ENCODE measurements at places on chromosomes 7 and 10.
A peak's percentile ranks its signal among the peaks of the same experiment; 100 is the strongest.

- no peak for DNase-seq
These were observed 22.8 kb downstream of the RGR start for GRCh38 chr10:84267503-84268126.

GRCh38 chr10:16663444-16663843 is 141.8 kb upstream of the C1QL3 start:
- DNase-seq: no peak

DNA sequence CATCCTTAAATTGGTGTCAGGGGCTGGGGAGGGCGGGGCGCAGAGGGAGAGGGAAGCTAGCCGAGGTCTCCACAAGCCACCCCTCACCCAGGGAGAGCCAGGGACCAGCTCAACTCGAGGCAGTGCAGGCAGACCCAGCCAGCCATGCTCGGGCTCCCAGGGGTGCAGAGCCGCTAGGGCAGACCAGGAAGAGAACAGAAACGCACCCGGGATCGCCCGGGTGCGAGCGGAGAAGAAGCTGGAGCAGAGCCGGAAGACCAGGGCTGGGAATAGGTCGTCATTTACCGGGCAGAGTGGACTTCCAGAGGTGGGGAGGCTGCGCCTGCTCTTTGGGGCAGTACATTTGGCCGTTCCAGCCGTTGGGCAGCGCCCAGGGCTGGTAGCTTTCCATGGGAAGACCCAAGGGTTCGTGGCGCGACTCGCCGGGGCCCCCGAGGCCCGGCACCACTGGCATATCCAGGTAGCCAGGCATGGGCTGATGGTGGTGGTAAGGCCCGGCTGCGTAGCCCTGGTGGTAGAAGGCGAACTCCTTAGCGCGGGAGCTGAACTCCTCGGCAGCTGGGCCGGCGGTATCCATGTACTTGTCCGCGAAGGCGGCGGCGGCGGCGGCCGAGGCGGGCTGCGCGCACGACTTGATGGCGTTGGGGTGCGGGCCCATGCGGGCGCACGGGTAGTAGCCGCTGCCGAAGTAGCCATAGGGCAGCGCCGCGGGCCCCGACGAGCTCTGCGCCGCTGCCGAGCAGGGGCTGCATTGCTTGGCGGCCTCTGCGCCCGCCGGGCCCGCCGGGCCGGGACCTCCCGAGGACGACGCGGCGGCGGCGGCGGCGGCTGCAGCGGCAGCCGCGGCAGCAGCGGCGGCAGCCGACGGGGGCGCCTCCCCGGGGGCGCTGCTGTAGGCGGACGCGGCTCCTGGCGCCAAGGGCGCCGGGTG is 755 bp downstream of the HOXA13 start:
- DNase-seq: no peak

- DNase-seq: no peak
These were observed 45.8 kb downstream of the SUFU start for GRCh38 chr10:102549549-102549948.

DNA sequence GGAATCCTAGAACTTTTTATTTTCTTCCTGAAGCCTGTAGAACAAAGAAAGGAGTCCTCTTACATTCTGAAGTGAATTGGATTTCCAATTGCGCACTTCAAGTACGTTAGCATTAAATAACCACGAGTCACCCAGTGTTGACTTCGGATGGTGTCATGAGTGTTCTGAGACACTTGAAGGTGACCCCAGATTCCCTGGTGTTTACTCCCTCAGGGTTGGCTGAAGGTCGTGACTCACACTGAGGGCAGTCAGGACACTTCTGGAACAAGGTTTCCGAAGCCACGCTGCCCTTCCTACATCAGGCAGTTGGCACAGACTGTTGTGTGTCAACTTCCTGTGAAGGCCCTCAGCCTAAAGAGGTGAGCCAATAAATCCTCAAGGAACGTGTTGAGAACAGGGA is 186.6 kb upstream of the CELF2 start:
- DNase-seq: no peak

- DNase-seq: no peak
These were observed 114.5 kb upstream of the CAV2 start for GRCh38 chr7:116384936-116385635.

- DNase-seq: no peak
These were observed 36.3 kb downstream of the GARS1 start for GRCh38 chr7:30630986-30631385.

DNA sequence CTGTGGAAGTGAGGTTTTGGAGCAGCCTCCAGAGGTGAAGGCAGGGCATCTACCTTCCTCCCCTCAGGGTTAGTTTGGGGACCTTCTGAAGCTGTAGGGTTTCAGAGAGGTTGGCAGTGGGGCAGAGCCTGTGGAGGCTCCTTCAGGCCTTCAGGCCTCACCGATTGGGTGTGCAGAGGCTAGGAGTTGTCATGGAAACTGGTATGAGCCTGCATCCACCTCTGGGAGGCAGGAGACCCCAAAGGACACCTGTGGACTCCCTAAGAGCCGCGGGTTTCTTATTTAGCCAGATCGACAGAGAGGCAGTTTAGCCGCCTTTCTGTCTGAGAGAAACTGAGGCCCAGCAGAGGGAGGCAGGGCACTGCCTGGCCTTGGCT is 2.0 kb downstream of the LZTS2 start:
- no peak for DNase-seq

DNA sequence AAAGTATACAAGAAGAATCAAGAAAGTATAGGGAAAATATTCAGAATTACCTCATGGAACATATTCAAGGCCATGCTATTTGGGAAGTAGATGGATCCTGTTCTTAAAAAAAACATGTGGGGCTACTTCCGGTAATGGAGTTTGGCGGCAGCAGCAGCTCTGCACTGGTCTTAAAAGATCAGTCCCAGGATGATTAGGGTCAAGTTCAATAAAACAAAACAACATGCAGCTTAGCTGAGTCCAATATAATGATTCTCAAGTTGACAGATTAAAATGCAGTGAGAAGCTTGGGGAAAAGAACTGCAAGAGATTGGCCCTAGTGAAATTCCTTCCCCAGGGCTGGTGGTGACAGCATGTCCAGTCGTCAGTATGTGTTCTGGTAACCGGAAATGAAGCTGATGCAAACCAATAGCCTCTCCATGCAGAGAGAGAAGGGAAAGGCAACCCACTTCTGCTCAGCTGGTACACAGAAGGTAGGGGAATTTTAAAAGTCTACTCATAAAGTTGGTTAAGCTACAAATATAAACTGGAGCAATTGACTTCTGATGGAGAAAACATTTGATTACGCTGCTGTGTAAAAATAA is 305.1 kb upstream of the IMMP2L start:
- DNase-seq: no peak

DNA sequence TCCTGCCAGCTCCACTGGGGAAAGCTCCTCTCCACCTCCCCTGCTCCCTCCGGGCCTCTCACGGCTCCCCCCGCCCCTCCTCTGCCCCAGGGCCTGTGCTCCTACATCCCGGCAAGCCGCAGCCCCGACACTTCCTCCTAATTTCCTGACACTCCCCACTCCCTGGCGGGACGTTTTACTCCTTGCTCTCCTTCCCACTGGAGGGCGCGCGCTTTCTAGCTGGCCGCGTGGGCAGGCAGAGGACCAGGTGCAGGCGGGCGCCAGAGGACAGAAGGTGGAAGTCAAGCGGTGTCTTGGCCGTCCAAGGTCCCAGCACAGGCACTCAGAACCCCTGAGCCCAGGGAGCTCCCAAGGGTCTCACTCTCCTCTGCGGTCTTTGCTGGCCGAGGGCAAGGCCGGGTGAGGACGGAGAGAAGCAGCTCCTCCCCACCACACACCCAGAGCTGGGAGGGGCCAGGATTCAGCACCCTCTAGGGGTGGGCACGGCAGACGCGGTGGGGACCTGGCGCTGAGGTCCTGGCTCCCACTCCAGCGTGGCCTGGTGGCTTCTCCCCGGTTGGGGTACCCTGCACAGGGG is 19.1 kb downstream of the ADAM8 start:
- DNase-seq: no peak

DNA sequence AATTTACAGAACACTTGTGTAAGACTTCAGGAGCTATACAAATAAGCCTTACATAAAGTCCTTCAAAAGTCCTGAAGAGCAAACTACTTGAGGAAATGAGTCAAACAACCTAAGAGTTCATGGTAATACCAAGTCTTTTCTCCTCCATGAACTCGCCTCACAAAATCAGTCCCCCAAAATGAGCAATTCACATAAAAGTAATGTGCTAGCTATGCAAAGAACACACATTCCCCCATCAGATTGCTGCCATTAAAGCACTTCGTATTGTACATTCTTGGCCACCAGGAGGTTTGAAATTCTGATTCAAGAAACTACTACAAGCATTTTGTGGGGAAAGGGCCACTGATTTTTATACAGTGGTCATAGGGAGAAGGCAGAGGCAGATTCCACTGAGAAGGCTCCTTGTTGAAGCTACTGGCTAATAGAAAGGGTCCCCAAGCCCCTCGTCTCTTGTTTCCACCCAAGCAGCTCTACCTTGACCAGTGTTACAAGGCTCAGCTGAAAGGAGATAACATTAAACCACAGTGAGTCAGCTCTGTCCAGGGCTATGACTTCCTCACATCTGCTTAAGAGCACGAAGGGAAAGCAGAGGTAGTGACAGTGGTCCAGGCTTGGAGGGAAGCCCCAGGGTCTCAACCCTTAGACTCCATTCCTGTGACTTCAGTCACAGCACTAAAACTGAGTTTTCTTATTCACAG is 115.2 kb upstream of the CDK1 start:
- DNase-seq: no peak

DNA sequence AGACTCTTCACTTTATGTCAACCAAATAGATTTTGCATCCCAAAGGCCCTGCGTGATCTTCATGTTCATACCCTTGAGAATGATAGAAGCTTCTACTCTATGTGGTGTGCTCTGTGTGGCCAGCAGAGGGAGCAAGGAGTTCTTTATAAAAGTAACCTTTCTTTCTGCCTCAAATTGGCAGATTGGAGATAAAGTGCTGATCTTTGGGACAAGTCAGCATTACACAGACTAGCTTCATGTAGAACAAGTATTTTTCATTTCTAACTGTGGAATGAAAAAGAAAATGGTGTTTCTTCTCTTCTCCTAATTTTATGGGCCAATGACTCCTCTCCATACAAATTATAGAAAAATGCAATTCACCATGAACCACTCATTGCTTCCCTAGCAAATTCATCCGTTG is 1214.1 kb downstream of the SORCS1 start:
- peak; percentile 35 for DNase-seq

DNA sequence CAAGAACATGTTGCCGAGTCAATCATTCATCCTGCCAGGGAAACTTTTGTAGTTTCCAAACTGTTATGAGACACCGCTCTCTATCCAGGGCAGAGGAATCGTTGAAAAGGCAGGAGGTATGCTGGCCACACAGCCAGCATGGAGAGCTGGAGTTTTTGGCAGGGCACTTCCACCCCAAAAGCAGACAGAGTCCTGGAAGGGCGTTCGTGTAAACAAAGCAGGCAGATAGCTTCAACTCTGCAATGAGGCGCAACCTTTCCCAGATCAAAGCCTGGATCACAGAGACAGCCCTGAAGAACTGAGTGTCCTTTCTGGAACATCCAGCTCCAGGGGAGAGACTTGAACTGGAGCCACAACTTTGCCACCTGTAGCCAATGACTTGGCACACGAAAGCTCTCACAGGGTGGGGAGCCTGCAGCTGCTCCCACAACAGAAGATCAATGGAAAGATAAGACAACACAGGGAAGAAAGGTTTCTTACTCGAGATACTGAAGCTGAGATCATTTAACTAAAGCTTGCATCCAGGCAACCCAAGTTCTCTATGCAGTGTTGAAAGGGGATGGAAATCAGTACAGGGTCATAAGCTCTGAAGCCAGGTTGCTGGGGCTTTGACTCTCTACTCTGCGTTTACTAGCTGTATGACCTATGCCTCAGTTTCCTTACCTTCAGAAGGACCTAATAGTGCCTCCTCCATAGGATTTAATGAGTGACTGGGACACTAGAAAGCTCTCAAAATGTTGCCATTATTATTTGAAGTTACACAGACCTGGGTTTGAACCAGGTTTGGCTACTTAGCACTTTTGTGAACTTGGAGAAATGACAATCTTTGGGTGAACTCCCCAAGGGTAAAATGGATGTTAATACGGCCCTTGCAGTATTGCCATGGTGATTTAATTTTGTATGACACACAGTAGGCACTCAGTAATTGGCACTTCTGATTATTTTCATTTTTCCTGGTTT is 434.8 kb upstream of the NPVF start:
- no peak for DNase-seq

GRCh38 chr7:136976504-136977251 is 108.2 kb downstream of the CHRM2 start:
- no peak for DNase-seq

GRCh38 chr7:146862415-146862814 is 745.8 kb downstream of the CNTNAP2 start:
- DNase-seq: no peak

- DNase-seq: no peak
These were observed 43.6 kb downstream of the LAMB4 start for GRCh38 chr7:108086546-108086945.

DNA sequence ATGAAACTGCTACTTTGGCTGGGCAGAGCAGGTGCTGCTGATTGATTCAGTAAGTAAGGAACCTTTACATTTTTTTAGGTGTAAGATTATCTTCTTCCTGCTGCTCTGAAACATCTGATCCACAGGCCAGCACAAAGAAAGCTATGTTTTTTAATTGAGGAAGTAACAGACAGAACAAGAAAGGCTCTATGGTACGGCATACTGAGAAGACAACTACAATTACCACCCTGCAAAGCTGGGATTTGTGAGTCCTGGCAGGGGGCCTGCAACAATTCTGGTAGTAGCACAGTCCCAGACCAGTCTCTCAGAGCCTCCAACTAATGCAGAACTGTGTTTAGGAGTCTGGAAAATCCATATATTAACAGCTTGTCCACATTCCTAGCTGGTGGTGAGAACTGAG is 103.0 kb upstream of the LRRTM3 start:
- DNase-seq: no peak

DNA sequence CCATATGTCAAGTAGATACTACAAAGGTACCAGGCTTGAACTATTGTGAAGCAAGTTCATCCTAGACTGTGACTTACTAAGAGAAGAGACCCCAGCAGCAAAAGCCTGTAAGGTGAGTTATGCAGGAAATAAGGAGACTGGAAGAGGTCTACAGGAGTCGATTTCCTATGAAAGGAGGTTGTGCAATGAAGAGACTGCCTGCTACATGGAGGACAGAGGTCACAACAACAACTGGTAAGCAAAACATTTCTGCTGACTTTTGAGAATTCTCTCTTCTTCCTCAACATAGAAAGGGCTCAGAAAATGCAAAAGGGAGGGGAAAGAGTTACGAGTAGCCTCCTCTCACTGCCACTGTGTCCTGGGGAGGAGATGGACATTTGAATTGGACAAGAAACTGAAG is 42.4 kb downstream of the PDK4 start:
- no peak for DNase-seq

- DNase-seq: no peak
These were observed 67.5 kb downstream of the MAD1L1 start for GRCh38 chr7:2165239-2165609.

DNA sequence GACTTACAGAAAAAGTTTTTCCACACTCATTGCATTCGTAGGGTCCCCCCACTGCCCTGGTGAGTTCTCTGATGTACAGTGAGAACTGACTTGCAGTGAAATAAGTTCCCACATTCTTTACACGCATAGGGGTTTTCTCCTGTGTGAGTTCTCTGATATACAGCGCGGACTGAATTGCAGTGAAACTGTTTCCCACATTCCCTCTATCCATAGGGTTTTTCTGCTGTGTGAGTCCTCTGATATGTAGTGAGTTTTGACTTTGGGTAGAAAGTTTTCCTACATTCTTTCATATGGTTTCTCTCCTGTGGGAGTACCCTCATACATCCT is 147.0 kb downstream of the GLRX3 start:
- DNase-seq: no peak

- no peak for DNase-seq
These were observed 116.5 kb downstream of the ZNF438 start for GRCh38 chr10:30915146-30915545.

All from spinal cord (tissue), 10 donors.